ENCODE measurements at places on chromosomes 5 and 9.

DNA sequence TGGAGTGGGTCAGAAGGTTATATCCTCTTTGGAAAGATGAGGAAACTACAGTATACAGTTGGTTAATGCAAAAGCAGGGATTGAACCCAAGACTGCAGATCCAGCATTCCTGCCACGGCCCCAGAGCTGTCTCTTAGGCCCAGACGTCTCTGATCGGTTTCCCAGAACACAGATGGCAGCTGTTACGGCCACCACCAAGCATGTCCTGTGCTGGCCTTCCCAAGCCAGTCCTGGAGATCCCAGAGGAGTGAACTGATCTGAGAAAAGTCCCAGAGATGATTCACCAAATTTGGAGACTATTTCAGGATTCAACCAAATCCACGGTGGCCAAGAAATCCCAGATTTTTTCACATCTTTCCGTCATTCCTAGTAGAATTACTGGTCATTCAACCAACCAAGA, 20.1 kb downstream of the TNIP1 start:
- no peak for DNase-seq

GRCh38 chr5:1375871-1376810, 31.2 kb upstream of the CLPTM1L start:
- no peak for DNase-seq

DNA sequence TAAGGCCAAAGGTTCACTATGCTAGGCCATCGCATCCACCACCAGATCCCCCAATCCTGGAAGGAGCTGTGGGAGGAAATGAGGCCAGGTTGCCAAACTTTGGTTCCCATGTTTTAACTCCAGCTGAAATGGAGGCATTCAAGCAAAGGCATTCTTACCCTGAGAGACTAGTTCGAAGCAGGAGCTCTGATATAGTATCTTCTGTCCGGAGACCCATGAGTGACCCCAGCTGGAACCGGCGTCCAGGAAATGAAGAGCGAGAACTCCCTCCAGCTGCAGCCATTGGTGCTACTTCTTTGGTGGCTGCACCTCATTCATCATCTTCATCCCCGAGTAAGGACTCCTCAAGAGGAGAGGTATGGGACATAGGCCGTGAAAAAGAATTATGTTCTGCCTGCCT, 75.6 kb downstream of the GAPVD1 start:
- no peak for DNase-seq

GRCh38 chr9:109011231-109011671, 2.0 kb downstream of the CTNNAL1 start:
- DNase-seq, result no peak

DNA sequence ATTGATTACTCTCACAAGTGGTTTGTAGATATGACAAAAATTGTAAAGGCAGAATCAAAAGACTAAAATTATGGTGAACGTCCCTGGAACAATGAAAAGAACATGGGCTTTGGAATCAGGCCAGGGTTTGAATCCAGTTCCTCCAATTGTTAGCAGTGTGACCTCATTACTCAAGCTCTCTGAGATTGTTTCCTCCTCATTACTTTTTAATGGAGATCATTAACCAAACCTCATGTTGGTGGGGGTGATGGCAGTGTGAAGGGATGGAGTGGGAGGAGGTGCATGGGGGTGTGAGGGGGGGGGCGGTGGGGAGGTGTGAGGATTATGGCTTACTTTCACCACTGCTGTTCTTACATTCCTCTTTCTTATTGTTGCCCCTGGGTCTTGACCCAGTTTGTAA, 44.1 kb upstream of the FOXE1 start:
- no peak for DNase-seq

DNA sequence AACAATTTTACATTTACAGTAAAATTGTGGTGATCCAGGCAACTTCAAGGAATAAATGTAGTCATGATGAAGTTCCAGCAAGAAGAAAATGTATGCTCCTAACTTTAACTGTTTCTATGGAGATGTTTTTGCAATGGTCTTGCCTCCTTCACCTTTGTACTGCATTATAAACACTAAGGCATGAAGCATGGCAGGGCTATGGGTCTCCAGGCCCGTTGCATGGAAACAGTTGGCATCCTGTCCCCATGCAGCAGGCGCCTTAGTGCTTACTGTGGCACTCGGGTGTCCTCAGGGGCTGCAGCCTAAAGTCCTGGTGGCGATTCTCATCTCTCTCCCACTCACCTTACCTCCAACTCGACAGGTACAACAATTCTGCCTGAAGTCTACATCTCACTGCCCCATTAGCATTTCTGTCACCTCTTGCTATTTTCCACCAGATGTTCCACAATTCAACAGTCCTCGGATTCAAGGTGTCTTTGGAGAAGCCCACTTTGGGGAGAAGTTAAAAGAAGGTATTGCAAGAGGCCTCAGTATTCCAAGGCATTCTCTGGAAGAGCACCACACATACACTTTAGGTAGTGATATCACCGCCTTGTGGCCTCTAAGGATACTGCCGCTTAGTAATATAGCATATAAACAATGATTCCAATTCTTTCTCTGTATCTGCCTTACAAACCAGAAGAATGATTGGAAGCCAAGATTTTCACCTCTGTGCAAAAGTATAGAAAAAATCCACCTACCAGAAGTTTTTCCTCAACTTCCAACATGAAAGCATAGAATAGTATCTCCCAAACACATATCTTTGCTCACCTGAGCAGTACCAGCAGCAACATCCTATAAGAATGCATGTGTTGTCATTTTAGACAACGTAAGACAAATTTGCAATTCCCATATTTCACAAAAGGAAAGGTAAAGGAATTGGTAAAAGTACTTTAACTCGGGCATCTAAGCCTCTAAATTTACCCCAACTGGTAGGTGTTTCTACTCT, 5.1 kb downstream of the LIFR start:
- no peak for DNase-seq

DNA sequence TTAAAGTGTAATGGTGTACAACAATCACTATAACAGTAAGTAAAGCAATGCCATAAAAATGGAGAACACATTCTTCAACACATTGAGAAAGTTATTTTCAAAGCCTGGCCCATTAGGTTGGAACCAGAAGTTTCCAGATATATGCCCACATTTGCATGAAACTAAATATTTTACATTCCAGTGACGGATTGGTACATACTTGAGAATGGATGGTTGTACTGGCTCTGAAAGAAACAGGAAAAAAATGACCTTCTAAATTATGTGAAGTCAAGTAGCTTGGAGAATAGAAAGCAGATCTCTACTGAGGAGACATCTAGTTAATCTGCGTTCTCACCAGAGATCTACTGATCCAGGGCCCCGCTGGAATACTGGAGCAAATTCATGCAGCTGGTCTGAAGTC, 1037.0 kb downstream of the NR2F1-AS1 start:
- no peak for DNase-seq

DNA sequence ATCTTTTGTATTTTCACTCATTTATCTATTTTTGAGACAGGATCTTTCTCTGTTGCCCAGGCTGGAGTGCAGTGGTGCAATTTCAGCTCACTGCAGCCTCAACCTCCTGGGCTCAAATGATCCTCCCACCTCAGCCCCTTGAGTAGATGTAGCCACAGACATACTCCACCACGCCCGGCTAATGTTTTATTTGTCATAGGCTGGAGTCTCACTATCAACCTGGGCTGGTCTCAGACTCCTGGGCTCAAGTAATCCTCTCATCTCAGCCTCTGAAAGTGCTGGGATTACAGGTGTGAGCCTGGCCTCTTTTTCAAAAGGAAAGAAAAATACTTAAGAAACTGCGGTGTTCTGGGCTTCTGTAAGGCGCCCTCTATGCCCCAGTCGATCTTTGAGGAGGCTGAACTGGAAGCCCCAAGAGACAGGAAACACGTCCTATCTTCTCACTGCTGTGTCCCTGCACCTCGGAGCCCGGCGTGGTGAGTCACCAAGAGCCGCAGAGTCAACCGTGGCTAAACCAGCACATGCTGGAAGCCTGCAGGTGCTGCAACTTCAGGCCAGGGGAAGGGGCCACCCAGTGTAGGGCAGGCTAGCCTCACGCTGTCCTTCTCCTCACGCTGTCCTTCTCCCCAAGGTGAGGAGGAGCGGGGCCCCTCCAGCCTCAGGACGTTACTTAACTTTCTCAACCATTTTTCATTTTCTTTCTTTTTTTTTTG, 15.2 kb upstream of the LHX3 start:
- no peak for DNase-seq

GRCh38 chr5:5437227-5438172, 15.0 kb downstream of the ICE1 start:
- DNase-seq, result no peak

GRCh38 chr5:91978221-91978882, 595.2 kb upstream of the ARRDC3 start:
- DNase-seq, result no peak

DNA sequence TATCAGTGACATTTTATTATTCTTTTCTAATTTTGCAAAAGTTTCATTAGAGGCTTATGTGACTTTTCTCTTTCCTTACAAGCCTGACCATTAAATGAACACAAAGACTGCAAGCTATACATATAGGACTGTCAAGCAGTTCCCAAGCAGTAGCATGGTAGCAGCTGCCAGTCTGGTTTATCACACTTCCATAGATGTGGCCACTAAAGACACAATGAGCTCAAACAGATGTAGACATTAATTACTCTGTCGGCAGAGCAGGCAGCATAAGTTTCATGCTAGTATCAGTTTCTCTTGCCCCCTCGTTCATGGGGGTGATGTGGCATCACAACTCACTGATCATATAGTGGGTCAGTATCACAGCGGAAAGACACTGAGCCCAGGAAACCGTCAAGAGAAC, 89.5 kb downstream of the CDH10 start:
- no peak for DNase-seq

DNA sequence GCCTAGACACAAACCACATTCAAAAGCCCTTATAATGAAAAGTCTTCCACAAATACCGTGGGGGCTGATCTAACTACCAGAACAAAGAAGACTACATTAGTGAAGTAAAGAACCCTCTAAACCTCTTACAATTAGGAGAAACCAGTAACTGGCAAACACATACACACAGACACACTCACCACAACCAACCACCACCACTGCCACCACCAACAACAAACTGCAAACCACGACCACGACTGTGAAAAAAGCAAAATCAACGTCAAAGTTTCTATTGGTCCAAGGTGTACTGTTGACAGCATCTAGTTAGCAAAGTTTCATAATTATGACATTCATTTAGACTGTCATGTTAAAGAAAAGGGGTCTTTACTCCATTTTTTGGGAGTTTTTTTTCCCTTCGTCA, 2.7 kb downstream of the CDO1 start:
- no peak for DNase-seq

GRCh38 chr9:137190315-137190856, 1.9 kb downstream of the SSNA1 start:
- no peak for DNase-seq

- DNase-seq, result no peak
Measured at GRCh38 chr9:100919506-100919905, 109.0 kb upstream of the PLPPR1 start.

DNA sequence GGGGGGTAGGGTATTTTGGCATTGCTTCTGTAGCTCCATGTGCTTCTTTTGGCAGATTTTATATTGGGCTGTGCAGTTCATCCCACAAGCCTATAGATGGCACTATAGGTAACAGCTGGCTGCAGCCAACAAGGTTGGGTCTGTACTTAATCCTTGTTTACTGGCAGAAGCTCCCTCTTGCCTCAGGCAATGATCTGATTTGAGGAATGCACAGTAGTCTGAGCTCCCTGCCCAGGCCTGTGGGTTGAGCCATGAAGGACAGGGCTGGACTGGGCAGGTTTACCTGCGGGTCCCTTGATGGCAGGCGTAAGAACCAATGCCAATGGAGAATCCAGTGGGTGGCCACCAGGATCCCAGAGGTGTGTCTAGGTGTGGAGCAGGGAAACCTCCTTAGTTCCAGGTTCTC, 11.7 kb upstream of the OR1J2 start:
- no peak for DNase-seq

GRCh38 chr9:106922026-106922425, 59.1 kb downstream of the ZNF462 start:
- no peak for DNase-seq

DNA sequence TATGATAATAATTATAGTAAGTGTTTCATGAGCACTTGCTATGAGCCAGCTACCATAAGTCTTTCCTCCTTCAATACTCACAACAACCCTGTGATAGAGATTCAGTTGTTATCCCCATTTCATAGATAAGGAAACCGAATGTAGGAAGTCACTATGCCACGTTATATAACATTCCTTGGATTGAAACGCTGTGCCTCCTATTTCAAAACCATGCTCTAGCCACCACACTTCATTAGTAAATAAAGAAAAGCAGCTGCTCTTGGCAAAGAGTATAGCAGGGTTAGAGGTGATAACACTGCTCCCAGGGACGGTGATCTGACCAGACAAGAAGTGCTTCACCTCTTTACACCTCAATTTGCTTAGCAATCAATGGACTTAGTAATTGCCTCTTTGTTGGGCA, 5.5 kb downstream of the ADAMTS12 start:
- no peak for DNase-seq

DNA sequence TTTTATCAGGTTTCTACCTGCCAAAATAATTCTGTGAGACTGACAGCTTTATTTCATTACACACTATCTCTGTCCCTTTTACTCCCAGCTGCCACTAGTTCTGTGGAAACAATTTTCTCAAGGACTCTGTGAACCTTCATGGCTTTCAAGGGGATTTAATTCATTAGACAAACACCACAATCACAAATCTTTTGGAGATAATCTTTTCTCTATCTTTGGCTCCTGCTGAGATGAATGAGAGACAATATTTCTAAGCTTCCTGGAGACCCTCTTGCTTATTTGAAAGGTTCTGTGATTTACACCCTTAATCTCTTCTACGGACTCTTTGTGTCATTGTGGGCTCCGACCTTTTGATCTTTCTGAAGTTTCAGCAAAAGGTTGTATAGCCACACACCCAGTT, 222.6 kb downstream of the PRDM9 start:
- no peak for DNase-seq

GRCh38 chr9:130892477-130893304, 3.9 kb downstream of the QRFP start:
- no peak for DNase-seq

DNA sequence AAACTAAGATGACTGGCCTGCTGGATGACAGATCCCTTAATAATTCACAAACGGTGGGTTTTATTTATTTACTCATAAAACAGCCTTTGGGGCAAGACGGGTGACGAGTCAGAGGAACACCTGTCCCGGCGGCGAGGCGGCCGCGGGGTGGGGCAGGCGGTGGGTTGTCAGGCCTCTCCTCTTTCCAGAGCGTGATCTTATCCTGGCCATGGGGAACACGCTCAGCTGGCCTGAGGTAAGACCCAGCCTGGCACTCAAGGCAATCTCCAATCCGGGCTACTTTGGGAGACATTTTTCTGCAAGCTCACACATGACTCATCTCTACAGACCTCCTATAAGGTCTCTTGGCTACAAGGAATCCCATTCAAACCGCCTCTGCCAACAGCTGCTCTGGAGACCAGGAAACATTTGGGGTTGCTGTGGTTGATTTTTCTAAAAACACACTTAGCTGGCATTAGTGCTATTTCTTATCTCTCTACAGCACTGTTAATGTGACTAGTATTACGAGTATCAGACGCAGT, 6.3 kb downstream of the RAPGEF1 start:
- DNase-seq, result no peak

- DNase-seq, result no peak
Measured at GRCh38 chr5:180069589-180070247, 1.8 kb downstream of the RNF130 start.

GRCh38 chr5:143636931-143637528, 174.9 kb upstream of the HMHB1 start:
- no peak for DNase-seq

- DNase-seq, result no peak
Measured at GRCh38 chr5:169591636-169592035, 8.1 kb downstream of the SPDL1 start.

GRCh38 chr9:125378778-125379177, 117.2 kb downstream of the GAPVD1 start:
- DNase-seq, result no peak

GRCh38 chr5:72222521-72222920, 97.5 kb downstream of the MRPS27 start:
- DNase-seq, result no peak

GRCh38 chr5:86964889-86965288, 302.8 kb upstream of the RASA1 start:
- no peak for DNase-seq
